Chondrocyte (in vitro differentiated cells): ENCODE measurements at places on chromosomes 2 and 18.
A peak's percentile ranks its signal among the peaks of the same experiment; 100 is the strongest.

GRCh38 chr2:15126373-15126772 lies 434.8 kb downstream of the NBAS start:
- no peak overlapping the region for H3K27ac ChIP-seq
- no peak overlapping the region for H3K4me3 ChIP-seq
- H3K27me3 ChIP-seq = no peaks in the 10 kb centered on the region
- no peak for DNase-seq
- H3K4me1 ChIP-seq = no peaks in the 10 kb centered on the region

DNA sequence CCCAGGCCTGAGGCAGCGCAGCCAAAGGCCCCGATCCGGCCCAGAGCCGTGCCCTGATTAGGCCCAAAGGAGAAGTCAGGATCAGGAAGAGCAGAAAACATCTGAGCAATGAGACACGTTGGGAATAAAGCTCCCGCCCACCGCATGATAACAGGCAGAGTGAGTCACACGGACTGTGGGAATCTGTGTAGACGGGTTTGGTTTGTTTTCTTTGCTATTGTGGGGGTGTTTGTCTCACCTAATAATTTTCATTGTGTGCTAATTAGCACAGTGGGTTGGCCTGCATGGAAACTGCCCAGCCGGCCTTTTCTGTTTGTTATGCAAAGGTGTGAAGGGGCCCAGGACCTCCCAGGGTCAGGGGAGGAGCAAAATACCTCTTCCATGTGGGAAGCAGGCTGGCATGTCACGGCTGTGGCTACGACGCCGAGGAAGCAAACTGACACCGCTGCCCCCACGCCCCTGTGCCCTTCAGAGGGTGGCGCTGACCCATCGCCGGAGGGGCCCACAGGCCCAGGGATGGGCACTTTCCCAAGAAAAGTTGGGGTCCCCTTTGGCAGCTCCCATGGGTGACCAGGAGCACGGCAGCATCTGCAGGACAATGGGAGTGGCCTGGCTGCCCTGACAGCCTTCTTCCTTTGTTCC lies 68.4 kb upstream of the CTDP1 start:
- H3K36me3 ChIP-seq = no peaks in the 10 kb centered on the region
- H3K4me1 ChIP-seq = peaks cover 8% of the 10 kb centered on the region
- H3K27me3 ChIP-seq = peaks cover 4% of the 10 kb centered on the region
- peak overlapping the region; percentile 89 for H3K27ac ChIP-seq

DNA sequence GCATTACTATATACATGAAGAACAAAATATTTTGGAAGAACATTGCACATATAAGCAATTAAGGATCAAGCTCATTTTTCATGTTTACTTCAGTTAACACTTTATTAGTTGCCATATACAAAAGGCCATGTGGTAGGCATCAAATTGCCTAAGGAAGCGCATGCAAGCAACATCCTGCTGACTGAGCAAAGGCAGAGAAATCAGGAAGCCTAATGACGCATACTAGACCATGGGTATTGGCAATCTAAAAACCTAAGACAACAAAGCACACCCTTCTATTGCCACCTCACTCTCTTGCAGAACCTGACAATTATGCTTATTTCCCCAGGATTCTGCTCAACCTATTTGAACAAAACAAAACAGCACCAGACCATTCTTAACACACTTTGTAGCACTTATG lies 171.9 kb downstream of the STK39 start:
- no peak overlapping the region for H3K4me3 ChIP-seq
- H3K36me3 ChIP-seq = peaks cover 21% of the 10 kb centered on the region
- H3K27ac ChIP-seq = no peak overlapping the region
- H3K4me1 ChIP-seq = peaks cover 9% of the 10 kb centered on the region
- H3K27me3 ChIP-seq = no peaks in the 10 kb centered on the region
- no peak for DNase-seq

DNA sequence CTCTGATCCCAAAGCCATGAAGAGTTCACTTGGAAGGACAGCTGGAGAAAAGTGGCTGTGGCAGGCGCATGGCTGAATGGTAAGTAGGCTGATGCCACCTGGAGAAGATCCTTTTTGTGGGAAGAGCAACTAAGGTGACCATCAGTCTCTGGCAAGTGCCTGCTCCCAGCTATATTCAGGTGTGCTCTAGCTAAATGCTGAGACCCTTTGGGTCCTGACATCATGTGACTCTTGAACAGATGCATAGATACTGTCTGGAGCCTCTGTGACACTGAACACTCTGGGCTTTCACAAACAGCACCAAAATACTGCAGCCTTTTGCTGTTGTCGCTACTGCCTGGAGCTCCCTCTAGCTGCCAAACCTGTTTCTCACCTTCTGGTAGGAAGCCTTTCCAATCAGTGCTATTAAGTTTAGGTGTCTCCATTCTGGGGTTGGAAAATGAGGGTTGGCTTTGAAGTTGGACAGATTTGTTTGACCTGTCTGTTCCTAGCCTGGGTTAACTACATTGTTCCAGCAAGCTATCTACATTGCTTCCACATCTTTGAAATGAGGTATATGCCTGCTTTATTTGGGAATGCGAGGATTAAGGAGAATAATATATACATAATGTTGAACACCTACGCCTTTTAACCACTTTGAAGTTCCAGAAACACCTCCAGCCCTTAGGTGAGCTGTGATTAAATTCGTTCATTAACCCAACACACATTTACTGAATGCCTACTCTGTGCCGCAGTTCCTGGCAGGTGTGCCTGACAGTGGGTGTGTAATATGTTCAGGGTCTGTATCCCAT lies 3.1 kb downstream of the EGR4 start:
- no peak overlapping the region for H3K27ac ChIP-seq
- H3K36me3 ChIP-seq = no peaks in the 10 kb centered on the region
- H3K4me1 ChIP-seq = peaks cover 3% of the 10 kb centered on the region
- no peak for DNase-seq
- H3K27me3 ChIP-seq = peaks cover 72% of the 10 kb centered on the region

DNA sequence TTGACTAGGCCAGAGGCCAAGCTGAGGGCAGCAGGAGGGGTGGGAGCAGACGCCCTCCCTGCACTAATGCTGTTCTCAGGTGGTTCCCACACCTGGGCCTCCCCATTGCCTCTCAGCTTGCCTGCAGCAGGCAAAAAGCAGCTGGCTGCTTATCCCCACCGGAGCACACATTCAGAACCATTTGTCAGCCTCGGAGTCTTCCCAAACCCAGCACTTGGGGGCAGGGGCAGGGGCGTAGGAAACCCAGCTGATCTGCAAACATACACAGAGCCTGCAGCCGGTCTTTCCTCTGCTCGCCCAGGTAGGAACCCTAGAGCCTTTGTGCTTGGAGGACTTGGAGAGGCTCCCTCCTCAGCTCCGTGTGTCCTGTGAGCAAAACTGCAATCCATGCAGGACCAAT lies 249.8 kb downstream of the CYP26B1 start:
- H3K4me1 ChIP-seq = no peaks in the 10 kb centered on the region
- H3K4me3 ChIP-seq = no peak overlapping the region
- no peak overlapping the region for H3K27ac ChIP-seq
- peaks cover 29% of the 10 kb centered on the region for H3K27me3 ChIP-seq

DNA sequence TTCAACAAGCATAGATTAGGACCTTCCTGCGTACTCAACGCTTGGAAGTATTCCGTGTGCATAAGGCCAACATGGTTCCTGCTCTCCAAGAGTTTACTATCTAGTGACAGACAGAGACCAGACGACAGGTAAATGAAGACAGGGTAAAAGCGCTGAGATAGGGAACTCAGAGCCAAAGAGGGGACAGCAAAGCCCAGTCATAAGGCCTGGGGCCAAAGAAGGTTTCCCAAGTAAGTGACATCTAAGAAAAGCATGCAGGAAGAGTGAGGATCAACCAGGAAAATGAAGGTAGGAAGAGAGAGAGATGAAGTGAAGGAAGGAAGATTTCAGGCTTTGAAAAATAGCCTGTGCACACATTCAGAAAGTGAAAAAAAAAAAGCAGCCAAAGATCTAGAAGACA lies 76.9 kb upstream of the CDH20 start:
- no peak overlapping the region for H3K27ac ChIP-seq
- H3K4me3 ChIP-seq = no peak overlapping the region
- H3K27me3 ChIP-seq = peaks cover 11% of the 10 kb centered on the region
- no peaks in the 10 kb centered on the region for H3K36me3 ChIP-seq
- DNase-seq = no peak

- H3K36me3 ChIP-seq = peaks cover 3% of the 10 kb centered on the region
- no peak overlapping the region for H3K27ac ChIP-seq
- no peaks in the 10 kb centered on the region for H3K27me3 ChIP-seq
- H3K4me1 ChIP-seq = peaks cover 25% of the 10 kb centered on the region
- DNase-seq = no peak
These were observed 50.7 kb downstream of the FMNL2 start for GRCh38 chr2:152385650-152386049.

DNA sequence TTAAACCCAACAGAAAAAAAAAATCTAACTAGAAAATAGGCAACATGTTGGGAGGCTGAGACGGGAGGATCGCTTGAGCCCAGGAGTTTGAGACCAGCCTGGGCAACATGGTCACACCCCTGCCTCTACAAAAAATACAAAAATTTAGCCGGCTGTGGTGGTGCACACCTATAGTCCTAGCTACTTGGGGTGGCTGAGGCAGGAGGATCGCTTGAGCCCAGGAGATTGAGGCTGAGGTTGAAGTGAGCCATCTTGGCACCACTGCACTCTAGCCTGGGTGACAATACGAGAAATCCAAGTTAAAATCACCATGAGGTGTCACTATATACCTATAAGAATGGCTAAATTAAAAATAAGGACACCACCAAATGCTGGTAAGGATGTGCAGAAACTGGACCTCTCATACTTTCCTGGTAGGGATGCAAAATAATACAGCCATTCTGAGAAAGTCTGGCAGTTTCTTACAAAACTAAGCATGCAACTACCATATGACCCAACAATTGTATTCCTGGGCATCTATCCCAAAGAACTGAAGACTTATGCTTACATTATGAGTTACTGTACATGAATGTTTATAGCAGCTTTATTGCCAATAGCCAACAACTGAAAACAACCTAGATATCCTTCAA lies 2.2 kb downstream of the SEPTIN10 start:
- DNase-seq = no peak
- H3K36me3 ChIP-seq = no peaks in the 10 kb centered on the region
- peak overlapping the region; percentile 97 for H3K27ac ChIP-seq
- H3K4me3 ChIP-seq = peak overlapping the region; percentile 90
- peaks cover 74% of the 10 kb centered on the region for H3K4me1 ChIP-seq
- H3K27me3 ChIP-seq = no peaks in the 10 kb centered on the region

DNA sequence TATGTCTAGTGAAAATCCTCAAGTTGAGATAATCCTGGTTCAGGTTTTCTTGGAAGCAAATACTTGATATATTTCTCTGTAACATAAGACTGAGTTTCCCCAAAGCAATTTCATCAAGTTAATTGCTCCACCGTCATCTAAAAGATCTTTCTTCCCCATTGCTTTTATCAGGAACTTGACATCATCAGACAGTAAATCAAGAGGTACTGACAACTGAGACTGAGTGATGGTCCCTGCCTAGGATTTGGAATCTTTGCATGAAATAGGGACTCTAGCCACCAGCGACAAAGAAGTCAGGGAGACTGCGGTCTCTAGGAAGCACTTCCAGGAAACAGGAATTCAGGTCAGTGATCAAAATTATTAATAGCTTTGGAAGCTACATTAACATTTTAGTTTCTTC lies 43.4 kb upstream of the SCN1A start:
- no peak for DNase-seq
- no peak overlapping the region for H3K27ac ChIP-seq
- no peak overlapping the region for H3K4me3 ChIP-seq
- no peaks in the 10 kb centered on the region for H3K27me3 ChIP-seq

- DNase-seq = no peak
- peaks cover 1% of the 10 kb centered on the region for H3K36me3 ChIP-seq
These were observed 119.5 kb downstream of the ACTR3 start for GRCh38 chr2:114009205-114009944.

DNA sequence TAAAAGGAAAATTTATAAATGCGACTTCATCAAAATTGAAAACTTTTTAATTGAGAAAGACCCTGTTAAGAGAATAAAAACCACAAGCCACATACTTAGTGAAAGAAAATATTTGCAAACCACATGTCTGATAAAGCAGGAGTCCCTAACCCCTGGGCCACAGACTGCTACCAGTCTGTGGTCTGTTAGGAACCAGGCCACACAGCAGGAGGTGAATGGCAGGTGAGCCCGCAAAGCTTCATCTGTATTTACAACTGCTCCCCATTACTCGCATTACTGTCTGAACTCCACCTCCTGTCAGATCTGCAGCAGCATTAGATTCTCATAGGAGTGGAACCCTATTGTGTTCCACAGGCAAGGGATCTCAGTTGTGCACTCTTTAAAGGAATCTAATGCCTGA lies 95.5 kb upstream of the CRACDL start:
- no peaks in the 10 kb centered on the region for H3K36me3 ChIP-seq
- H3K27me3 ChIP-seq = peaks cover 16% of the 10 kb centered on the region
- DNase-seq = no peak
- peaks cover 6% of the 10 kb centered on the region for H3K4me1 ChIP-seq
- no peak overlapping the region for H3K4me3 ChIP-seq

GRCh38 chr18:57113799-57114420 lies 33.0 kb upstream of the BOD1L2 start:
- DNase-seq = no peak
- H3K36me3 ChIP-seq = no peaks in the 10 kb centered on the region
- H3K27ac ChIP-seq = no peak overlapping the region

DNA sequence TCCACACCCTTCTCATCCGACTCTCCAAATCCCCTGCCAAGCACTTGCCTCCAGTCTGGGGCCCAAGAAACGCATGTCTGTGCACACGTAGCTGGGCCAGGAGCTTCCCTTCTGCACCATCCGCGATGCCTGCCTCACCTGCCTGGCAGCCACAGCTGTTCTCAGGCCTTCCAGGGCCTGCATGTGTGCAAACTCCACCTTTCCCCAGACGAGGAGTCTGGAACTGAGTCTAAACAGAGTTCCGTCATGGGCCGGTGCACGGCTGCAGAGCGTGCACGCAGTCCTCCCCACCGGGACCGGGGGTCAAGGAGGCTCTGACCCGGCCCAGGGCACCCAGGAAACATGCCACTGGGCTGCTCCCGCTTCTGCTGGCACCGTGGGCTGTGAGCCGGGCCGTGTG lies 66.8 kb upstream of the SALL3 start:
- H3K4me1 ChIP-seq = no peaks in the 10 kb centered on the region
- peaks cover 5% of the 10 kb centered on the region for H3K36me3 ChIP-seq
- H3K4me3 ChIP-seq = no peak overlapping the region
- H3K27me3 ChIP-seq = no peaks in the 10 kb centered on the region
- no peak overlapping the region for H3K27ac ChIP-seq

DNA sequence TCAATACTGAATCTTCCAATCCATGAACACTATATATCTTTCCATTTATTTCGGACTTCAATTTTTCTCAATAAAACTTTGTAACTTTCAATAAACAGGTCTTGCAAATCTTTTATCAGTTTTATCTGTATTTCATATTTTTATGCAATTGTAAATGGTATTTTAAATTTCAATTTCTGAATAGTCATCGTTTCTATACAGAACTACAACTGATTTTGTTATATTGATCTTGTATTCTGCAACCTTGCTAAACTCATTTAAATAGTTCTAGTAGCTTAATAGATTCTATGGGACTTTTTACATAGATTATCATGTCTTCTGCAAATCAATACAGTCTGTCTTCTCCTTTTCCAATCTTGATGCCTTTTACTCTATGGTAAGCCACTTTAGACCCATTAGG lies 90.4 kb downstream of the FAM228A start:
- no peak for DNase-seq
- H3K27me3 ChIP-seq = no peaks in the 10 kb centered on the region
- no peak overlapping the region for H3K27ac ChIP-seq
- no peak overlapping the region for H3K4me3 ChIP-seq
- peaks cover 28% of the 10 kb centered on the region for H3K36me3 ChIP-seq
